ENCODE measurements at places on chromosomes 4 and X.

- DNase-seq: no peak
Measured at GRCh38 chrX:82764521-82764920, 743.6 kb upstream of the POU3F4 start.

DNA sequence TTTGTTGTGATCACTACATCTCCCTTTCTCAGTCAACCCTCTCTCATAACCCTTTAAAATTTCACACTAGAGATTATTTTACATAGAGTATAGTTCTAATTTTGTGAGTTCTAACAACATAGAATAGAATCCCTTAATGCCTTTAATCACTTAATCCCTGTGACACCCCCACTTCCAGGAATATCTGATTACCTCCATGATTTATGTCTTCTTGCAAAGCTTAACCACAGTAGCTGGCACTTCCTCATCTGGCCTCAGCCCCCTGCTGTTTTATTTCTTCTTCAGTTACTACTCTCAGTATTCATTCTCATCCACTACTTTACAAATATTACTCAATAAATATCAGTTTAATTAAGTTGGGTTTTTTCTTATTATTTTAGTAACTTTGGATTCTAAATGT lies 340.9 kb downstream of the CENPC start:
- DNase-seq: no peak

DNA sequence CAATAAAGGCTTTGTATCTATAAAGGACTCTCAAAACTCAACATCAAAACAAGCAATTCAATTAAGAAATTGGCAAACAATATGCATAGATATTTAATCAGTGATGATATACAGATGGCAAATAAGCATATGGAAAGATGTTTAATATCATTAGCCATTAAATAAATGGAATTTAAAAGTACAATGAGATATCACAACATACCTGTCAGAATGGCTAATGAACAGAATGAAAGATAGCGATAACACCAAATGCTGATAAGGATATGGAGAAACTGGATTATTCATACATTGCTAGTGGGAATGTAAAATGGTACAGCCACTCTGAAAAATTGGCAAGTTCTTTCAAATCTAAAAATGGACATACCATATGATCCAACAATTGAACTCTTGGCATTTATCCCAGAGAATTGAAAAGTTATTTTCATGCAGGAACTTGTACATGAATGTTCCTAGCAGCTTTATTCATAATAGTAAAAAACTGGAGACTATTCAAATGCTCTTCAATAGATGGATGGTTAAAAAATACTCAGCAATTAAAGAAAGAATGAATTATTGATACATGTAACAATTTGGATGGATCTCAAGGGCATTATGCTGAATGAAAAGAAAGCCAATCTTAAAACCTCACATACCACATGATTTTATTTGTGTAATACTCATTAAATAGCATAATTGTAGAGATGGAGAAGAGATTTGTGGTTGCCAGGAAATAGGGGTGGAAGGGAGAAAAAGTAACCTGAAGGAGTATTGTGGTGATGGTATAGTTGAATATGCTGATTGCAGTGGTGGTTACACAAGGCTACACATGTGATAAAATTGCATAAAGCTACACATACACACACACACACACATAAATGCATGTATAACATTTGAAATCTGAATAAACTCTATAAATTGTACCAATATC lies 45.9 kb upstream of the ALG13 start:
- DNase-seq: no peak

- no peak for DNase-seq
Measured at GRCh38 chr4:185965426-185966384, 103.3 kb upstream of the TLR3 start.

DNA sequence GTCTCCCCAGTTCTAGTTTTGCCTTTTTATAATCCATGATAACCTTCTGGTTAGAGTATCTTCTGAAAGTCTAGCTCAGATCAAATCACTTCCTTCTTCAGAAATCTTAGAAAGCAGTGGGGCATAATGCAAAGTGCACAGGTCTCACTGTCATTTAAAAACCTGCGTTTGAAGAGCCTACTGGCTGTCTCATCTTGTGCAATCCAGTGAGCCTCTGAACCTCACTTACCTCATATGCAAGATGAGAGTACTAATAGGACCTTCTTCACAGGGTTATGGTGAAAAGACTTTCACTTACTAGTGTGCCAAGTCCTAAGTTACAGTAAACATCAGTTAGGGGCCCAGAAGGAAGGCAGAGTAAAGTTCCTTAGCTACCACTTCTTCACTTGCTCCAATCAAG lies 131.4 kb downstream of the ENOX2 start:
- DNase-seq: no peak

- no peak for DNase-seq
Measured at GRCh38 chrX:72238183-72238582, 644 bp downstream of the ERCC6L start.

GRCh38 chr4:21655031-21655430 lies 293.5 kb downstream of the KCNIP4 start:
- no peak for DNase-seq

- DNase-seq: no peak
Measured at GRCh38 chr4:26355392-26356052, 34.7 kb downstream of the RBPJ start.

DNA sequence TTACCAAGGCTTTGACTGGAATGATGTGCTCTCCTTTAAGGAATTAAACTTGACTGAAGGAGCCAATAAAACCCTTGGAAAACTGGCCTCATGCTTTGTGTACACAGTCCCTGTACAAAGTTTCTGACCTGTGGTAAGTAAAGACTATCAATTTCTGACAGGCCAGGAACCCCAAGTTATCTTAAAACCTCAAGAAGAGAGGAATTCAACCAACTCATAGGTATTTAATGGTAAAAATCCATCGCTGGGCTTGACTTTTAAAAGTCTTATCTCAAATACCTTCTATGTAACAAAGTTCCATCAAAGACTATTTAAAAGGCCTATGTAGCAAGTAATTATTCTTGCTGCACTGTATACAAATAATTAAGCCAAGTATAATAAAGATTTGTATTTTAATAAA lies 103.7 kb upstream of the TENT5D start:
- DNase-seq: no peak

GRCh38 chrX:149877636-149878035 lies 3.3 kb upstream of the MAGEA8 start:
- no peak for DNase-seq

DNA sequence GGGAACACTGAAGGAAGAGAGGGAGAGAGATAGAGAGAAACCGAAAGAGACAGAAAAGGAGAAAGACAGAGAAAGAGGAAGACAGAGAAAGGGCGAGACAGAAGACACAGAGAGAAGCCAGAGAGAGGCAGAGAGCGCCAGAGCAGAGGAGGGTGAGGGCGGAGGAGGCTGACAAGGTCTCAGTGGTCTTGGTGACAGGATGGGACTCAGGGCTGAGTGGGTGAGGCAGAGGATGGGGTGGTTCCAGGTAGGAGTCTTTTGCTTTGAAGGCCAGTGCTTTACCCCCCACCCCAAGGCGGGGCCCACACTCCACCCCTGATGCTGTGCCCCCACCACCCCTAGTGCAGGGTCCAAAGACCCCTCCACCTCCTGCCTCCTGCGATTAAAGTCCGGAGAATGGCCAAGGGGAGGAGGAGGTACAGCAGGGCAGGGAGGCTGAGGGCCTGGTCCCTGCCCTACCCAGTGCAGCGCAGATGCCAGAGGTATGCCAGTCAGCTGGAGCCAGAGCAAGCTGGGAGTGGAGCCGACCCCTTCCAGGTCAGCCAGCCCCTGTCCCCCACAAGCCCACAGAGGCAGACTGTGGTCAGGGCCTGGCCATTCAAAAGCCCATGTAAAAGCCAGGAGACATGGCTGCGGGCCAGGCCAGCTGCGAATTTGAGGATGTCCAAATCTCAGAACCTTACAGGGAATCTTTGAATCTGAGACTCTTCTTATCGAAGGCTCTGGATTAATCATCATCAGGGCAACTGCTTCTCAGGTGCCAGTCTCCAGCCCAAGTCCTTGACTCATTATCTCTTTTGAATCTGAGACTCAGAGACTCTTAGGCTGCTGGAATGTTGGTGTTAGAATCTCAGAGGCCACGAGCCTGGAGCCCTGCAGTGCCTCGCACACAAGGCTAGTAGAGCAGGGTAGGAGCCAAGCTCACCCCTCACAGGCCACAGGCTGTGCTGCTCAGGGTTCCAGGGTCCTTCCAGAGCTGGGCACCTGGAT lies 758 bp downstream of the IQSEC2 start:
- DNase-seq: no peak

DNA sequence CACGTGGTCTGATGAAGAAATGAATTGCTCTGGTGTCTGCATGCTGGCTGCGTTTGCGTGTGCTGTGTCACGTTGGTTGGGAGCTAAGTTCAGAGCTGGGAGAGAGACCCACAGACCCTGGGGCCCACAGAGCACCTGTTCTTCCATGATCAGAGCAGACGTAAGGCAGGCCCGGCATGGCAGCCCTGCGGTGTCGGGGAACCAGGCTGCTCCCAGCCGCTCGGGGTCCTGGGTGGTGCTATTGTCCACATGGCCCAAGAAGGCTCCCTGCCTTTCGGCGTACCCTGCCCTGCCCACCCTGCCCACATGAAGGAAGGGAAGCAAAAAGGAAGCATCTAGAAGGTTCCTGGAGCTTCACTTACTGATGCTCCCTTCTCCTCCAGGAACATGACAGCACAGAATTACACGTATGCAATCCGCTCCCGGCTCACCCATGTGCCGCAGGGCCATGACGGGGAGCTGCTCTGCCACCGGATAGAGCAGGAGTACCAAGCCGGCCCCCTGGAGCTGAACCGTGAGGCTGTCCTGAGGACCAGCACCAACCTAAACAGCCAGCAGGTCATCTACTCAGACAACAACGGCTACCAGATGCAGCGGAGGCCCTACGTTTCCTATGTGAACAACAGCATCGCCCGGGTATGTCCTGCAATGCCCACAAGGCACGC lies 30.9 kb upstream of the MRFAP1 start:
- DNase-seq: no peak

DNA sequence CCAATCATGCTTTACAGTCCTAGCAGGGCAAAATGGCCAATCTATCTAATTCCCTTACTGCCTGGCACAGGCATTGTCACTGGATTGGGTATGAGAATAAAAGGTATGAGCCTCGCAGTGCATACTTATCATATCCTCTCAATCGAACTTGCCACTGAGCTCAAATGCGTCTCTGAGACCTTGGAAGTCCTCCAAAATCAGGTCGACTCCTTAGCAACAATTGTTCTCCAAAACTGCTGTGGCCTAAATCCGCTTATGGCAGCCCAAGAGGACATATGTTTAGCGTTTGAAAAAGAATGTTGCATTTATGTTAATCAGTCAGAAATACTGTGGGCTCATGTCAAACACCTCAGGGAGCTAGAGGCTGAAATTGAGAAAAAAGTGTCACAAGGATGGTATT lies 69.7 kb downstream of the SPIN4 start:
- no peak for DNase-seq

DNA sequence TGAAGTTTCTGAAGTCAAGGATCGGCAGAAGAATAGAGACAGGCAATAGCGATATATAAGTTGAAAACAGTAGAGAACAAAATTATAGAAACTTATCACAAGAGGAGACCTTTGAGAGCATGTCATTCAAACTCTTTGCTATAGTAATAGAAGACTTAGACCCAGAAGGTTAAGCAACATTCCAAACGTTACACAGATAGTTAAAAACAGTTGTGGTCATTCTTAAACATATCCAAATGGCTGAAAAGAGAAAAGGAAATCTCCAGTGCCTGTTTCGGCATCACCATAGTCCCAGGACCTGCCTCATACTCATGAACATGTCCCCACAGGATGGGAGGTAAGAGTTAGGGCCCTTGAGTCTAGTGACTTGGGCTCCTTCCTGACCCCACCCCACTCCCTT lies 258.1 kb upstream of the NOCT start:
- no peak for DNase-seq

- DNase-seq: no peak
Measured at GRCh38 chr4:168540086-168540485, 43.2 kb downstream of the PALLD start.

GRCh38 chrX:20378233-20378920 lies 111.7 kb upstream of the RPS6KA3 start:
- peak; percentile 22 for DNase-seq

GRCh38 chr4:48093991-48094416 lies 40.0 kb downstream of the TXK start:
- peak; percentile 52 for DNase-seq

DNA sequence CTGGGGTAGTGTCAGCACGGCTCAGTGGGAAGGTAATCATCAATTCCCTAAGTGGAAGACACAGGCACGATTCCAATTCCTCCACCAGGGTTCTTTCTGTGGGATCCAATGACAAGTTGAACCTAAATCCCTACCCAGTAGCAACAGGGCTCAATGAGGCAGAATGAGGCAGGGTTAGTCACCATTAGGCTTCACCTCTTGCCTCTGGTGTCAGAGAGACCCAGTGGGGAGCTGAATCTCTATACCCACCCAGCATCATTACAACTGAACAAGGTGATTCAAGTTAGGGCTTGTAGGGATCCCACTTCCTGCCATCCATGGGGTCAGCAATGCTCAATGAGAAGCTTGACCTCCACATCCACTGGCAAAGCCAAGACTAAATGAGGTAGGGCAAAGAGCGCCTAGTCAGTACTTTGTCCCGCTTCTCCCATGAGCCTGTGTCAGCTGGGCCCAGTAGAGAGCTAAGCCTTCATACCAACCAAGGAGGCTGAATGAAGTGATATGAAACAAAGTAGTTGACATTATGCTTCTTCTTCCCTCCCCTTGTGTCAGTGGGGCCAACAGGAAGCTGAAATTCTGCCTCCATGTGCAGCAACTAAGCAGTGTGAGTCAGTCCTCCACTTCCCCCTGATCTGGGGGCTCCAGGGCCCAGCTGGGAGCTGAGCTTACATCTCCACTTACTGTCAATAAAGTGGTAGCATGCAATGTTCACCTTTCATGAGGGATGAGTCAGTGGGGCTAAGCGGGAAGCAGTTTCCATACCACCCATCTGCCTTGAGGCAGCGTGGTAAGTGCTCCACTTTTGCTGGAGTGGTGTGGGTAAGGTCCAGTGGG lies 36.4 kb upstream of the RBM41 start:
- DNase-seq: peak; percentile 14

GRCh38 chr4:152342293-152342692 lies 193.6 kb downstream of the FBXW7 start:
- no peak for DNase-seq

DNA sequence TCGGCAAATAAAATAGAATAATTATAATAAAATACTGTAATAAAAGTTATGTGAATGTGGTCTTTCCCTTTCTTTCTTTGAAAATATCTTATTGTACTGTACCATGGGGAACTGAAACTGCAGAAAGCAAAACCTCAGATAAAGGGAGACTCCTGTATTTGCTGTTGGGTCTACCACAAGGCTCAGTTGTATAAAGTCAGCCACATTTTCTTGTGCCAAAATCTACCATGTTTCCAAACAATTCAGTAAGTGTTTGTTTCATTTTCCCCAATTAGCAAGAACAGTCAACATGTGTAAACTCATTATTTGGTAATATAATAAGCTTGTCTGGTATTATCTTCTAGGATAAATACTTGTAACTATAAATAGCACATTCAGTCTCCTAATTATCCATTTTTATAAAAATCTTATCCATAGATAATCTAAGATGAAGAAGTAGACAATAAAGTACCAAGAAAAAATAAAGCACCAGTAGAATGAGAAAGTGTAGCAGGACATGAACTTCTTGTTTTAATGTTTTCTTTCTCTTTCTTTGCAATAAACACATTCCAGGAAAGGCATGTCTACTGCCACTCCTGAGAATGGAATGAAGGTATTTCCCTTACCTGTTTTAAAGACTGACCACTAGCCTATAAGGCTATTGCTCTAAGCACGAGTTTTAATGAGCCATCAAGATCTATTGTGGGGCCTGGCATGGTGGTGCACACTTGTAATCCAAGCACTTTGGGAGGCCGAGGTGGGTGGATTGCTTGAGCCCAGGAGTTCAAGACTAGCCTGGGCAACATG lies 15.0 kb upstream of the OTUD4 start:
- no peak for DNase-seq
